Activated CD4-positive, alpha-beta T cell treated with anti-CD3 and anti-CD28 coated beads, Interleukin-2, amount 50 U/mL, for 48 hours (primary cell): ENCODE measurements at places on chromosomes 3 and 15.

- DNase-seq: no peak
Measured at GRCh38 chr15:100049936-100050876, 291.6 kb downstream of the ADAMTS17 start.

DNA sequence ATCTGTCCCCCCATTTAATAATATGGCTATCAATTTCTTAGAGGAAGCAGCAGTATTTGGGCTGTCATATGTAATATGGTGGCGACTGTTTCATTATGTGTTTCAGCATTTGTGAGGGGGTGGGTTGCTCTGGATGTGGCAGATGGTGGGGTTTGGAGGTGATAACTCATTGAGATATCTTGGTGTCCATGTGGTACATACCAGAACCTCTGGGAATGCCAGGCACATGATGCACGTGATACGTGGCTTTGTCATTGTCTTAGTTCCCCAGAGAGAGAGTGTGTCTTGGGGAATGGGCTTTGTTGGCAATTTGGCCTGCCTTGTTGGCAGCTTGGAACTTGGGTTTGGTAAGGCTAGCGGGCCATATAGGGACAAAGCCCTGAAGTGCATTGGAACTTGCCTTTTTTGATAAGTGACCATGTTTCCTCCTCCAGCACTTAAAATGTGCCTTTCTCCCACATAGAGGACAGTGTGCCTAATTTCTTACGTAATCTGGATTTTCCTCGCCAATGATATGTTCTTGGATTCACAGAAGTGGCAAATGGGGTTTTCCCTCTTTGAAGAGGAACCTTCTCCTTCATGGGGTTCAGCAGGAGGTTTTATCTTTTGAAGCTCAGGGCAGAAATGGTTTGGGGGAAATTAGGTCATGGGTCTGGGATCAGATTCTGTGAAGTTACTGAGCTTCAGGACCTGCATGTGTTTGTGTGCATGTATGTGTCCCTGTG is 79.5 kb downstream of the DNASE1L3 start:
- DNase-seq: no peak

DNA sequence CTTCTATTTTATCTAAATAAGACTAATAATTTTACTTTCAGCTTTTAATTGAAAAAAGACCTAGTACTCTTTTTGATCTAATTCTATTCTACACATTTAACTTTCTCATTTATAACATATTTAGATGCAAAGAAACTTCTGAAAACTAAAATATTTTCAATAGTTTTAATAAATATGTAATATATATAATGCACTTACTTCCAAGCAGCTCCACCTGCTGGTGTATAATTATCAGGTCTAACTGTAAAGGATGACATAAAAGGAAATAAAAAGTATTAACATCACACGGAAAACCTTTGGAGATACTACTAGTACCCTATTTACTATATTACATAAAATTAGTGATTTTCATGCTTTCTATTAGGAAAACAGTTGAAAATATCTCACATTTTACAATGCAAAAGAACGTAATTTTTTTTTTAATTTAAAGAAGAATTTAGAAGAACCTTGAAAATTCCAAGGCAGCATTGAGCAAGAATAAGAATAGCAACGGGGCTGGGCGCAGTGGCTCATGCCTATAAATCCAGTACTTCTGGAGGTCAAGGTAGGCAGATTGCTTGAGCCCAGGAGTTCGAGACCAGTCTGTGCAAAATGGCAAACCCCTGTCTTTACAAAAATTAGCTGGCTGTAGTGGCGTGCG is 10.2 kb downstream of the PLSCR5 start:
- DNase-seq: no peak

GRCh38 chr3:117752984-117753717 is 1043.6 kb downstream of the TUSC7 start:
- DNase-seq: no peak

DNA sequence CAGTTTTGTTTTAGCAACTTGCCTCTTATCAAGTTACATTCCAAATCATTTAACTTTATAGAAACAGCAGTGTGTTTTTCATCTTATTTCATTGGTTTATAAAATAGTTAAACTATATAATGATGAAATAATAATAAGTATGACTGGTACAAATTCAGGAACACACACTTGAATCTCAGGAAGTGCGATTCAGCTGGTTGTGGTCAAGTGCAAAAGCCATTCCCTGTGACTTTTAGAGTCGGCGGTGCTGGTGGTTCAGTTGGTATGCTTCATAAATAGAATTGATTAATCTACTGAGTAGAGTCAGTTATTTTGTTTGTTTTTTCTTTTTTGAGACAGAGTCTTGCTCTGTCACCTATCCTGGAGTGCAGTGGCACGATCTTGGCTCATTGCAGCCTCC is 22.7 kb downstream of the SACM1L start:
- DNase-seq: no peak

GRCh38 chr3:103977417-103977816 is 1389.3 kb upstream of the ALCAM start:
- DNase-seq: no peak

GRCh38 chr3:157120071-157120892 is 39.7 kb downstream of the CCNL1 start:
- no peak for DNase-seq

DNA sequence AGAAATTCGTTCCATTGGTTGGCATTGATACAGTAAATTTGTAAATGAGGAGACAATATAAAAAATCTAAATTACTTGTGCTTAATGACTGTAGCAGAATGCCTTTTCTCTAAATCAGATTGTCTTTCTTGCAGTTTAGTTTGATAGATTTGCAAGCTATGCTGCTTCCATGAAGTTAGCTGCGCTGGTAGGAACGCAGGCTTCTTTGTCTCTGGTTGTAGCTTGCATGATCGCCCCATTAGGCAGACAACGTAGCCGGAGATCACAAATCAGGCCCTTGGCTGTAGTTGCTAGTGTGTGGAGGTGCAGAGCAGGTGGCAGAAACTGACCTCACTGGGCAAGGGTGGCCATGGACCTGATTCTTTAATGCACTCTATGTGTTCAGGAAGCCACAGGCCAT is 6.1 kb downstream of the ZIC1 start:
- no peak for DNase-seq

DNA sequence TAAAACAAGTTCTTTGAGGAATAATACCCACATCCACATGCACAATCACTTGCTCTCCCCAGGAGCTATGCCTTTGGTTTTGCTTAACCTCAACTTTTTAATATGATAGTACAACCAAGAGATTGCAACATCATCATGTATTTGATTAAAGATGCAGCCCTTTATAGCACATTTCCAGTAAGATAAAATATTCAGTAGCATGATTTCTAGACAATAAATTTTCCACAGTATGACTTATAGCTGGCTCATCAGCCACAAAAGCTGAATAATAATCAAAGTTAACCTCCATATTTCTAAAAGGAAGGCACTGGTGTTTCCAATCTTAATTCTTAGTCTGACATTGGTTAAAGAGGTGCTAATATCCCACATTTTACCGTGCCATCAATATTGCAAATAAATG is 622.5 kb downstream of the TBL1XR1 start:
- DNase-seq: no peak

GRCh38 chr3:81105206-81105605 is 656.2 kb downstream of the GBE1 start:
- DNase-seq: no peak

DNA sequence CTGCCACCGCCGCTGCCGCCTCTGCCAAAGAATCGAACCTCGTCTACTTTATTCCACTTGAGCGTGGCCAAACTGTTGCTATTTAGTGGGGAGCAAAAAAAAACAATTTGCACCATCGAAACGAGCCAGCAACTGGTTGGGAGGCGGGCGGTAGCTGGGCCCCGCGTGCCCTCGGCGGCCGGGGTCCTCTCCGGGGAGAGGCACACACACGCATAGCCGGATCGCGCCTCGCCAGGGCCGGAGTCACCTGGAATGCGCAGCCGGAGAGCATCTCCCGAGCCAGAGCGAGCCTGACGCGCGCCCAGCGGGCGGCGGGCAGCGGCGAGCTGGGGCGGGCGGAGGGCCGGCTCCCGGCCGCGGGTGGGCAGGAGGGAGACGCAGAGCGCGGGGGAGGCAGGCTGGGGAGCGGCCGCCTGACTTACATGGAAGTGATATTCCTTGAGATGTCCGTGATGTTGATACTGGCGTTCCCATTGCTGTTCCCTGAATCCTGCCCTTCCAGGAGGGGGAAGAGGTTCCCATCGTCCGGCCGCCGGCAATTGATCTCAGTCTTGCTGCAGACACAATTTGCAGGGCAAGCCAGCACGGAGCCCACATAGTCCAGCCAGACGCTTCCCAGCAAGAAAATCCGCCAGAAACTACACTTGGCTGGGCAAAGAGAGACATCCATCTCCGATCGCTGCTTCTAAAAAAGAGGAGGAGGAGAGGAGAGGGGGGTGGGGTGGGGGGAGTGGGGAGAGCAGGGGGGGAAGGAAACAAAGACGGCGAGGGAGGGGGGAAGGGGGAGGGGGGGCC is 858 bp downstream of the NTRK3 start:
- peak; percentile 15 for DNase-seq

DNA sequence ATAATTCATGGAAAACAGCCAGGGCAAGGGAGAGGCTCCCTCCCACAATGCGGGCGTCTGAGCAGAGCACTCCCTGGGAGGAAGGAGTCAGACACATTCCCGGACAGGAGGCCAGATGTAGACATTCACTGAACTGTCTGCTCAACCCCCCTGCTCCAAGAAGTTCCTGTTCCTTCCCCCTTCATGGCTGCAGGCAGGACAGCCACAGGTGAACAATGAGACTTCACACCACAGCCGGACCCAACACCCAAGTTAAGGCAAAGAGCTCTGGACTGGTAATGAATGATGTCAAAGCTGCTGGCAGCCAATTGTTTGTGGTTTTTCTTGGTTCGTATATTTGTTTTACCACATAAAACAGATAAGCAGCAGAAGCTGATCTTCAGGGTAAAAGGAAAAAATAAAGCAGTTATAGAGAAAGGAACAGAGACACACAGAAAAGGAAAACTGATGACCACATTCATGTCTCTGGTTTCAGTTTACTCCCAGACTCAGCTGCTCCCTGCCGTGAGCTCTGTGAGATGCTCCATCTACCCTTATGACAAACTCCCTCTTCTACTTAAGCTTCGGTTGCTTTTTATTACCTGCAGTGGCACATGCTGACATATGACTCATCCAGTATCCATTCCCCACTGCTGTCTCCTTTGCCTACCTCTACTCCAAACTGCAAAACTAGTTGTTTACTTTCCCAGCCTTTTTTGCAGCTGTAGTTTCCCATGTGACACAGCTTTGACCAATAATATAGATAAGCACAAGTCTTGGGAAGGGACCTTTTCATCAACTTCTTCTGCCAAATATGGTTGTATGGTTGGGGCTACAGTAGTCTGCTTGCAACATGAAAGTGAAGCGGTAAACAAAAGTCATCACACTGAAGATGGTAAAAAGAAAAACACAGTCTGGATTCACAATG is 33.1 kb downstream of the DZIP1L start:
- DNase-seq: peak; percentile 35

- DNase-seq: no peak
Measured at GRCh38 chr3:13594991-13595421, 46.1 kb downstream of the FBLN2 start.

GRCh38 chr3:195405651-195406050 is 37.2 kb downstream of the ACAP2 start:
- no peak for DNase-seq

DNA sequence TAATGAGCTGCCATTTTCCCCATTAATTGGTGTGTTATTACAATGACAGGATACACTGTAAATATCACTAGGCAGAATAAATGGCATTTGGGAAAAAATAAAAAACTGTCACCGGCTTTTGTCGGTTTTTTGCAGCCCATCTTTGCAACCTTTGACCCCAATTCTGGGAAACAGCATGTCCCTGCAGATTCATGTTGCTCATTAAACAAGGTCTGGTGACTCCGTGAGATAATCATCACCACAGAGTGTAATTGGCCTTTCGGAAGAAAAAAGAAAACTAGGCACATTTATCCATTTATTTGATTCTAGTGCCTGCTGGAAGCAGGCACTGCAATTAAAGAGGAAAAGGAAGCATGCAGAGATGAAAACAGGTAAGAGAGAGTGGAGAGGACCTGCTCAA is 64.5 kb downstream of the TRAT1 start:
- DNase-seq: no peak

GRCh38 chr3:141328286-141329166 is 39.8 kb upstream of the ZBTB38 start:
- DNase-seq: no peak

- no peak for DNase-seq
Measured at GRCh38 chr15:41671656-41672648, 11.7 kb downstream of the MGA start.

DNA sequence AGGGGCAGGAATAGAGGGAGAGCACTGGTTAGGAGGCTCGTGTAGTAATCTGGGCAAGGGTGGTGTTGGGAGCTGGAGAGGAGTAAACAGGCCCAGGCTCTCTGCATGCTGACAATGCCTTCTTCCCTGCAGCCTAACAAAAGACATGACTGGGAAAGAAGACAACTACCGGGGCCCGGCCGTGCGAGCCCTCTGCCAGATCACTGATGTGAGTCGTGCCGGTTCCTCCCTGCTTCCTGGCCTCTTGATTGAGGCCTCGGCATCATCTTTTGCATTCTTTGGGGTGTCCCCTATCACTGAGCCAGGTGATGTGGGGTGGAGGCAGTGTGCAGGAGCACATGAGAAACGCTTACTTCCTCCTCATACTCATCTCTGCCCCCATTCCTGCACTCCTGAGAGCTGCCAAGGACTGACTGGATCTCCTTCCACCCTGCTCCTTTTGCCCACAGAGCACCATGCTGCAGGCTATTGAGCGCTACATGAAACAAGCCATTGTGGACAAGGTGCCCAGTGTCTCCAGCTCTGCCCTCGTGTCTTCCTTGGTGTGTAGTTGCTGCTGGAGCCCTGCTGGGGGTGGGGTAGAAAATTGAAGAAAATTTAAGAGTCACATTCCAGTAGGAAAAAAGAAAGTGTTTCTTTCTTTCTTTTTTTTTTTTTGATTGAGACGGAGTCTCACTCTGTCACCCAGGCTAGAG is 5.3 kb downstream of the COPG1 start:
- DNase-seq: no peak

GRCh38 chr3:170741756-170742529 is 128.1 kb downstream of the RPL22L1 start:
- no peak for DNase-seq

- no peak for DNase-seq
Measured at GRCh38 chr3:178982137-178982536, 89.5 kb downstream of the ZMAT3 start.

GRCh38 chr3:123193448-123194101 is 8.2 kb upstream of the SEC22A start:
- no peak for DNase-seq

DNA sequence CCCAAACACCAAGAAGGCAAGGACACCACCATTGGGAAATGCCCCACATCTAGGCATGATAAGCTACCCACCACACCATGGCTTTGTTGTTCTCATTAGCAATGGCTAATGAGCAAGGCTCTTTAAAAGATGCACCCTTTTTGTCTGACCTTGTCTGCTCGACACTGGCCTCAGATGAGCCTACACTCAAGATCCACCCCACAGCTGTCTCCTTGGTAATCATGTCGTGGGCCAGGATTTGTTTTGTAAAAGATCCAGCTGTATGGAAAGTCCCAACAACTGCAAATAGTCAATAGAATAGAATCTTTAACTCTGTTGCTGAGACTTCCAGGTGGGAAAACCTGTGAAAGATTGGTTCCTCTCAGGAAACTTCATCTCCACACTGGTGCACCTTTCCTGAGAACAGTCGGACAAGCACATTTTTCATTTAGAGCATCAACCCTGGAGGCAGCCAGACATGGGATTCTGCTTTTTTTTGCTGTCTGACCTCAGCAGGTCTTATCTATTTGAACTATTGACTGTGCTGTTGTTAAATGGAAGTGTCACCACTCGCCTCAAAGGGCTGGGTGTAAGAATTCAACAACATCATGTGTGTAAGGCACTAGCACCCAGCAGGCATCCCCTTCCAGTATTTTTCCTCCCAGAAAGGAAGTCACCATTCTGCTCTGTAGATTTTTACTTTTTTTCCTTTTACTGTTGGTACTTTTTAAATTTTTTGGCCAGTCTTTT is 35.5 kb downstream of the DUT start:
- DNase-seq: no peak

- DNase-seq: no peak
Measured at GRCh38 chr15:68380456-68380855, 51.5 kb downstream of the ITGA11 start.
